ENCODE measurements at places on chromosomes 7 and 10.
A peak's percentile ranks its signal among the peaks of the same experiment; 100 is the strongest.

- DNase-seq, result peak; percentile 18
Observed at GRCh38 chr10:122374859-122375678, 561 bp downstream of the PLEKHA1 start.

DNA sequence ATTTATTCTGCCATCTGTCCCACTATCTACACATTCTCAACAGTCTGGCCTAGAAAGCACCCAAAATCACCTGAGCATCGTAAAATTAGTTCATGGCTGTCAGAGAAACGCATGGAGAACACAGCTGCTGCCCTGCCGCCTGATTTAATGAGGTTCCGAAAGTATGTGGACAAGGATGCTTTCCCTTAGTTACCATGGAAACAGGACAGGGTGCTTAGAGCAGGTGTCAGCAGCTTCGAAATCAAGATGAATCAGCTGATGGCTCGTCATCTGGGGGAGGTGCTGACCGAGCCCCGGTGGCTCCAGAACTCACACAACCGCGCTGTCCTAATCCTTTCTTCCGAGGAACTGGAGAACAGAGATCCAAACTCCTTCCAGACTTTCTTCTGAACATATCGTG is 151.5 kb downstream of the TEX36 start:
- DNase-seq, result no peak

- DNase-seq, result no peak
Observed at GRCh38 chr7:41788556-41788955, 85.7 kb upstream of the INHBA start.

DNA sequence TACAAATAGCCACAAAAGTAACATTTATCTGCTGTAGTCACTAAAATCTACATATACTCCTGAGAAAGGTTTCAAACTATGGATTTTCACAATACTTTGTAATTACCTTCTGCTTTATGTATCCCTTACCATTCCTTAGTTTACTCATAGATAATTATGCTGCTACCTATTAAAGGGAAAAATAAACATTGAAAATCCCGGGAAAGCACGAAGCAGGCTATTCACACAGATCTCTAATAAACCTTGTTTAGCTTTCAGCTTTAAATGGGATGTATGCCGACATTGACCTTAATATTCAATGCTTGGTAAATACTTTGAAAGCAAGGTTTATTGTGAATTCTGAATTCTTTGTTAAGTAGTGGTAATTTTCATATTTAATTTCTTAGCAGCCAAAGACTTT is 58.5 kb upstream of the SMIM30 start:
- DNase-seq, result no peak

DNA sequence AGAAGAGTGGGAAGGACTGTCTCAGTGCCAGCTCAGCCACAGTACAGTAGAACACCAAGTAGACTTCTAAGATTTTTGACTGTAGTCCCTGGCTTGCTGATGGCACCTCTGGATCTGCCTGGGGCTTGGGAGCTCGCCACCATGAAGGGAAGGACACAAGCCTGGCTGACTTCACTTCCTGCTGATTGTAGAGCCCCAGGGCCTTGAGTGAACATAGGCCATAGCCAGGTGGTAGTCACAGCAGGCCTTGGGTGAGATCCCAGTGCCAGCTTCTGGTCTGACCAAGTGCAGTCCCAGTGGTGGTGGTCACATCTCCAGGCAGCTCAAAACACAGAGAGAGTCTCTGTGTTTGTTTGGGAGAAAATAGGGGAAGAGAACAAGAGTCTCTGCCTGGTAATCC is 57.6 kb upstream of the HBP1 start:
- no peak for DNase-seq

DNA sequence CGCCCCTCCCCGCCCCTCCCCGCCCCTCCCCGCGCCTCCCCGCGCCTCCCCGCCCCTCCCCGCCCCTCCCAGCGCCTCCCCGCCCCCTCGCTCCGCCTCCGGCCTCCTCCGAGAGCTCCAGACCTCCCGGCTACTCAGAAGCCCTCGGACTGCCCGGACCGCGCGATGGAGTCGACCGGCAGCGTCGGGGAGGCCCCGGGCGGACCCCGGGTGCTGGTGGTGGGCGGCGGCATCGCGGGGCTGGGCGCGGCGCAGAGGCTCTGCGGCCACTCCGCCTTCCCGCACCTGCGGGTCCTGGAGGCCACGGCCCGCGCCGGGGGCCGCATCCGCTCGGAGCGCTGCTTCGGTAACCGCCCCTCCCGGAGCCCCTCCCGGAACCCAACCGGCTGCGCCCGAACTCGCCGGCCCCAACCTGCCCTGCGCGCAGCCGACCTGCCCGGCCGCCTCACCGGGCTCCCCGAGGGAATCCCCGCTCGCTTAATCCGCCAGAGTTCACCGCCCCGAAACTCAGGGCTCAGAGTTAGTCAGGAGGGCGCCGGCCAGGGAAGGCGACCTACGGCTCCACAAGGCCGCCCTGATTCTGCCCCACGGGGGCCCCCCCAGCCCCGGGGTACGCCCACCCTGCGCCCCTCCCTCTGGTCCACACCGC is at the start of gene PAOX:
PAOX (plus strand) TSS at position 111 of the 649 bp plus-strand sequence; CDS start at position 166, 55 bp downstream.
- DNase-seq, result no peak

DNA sequence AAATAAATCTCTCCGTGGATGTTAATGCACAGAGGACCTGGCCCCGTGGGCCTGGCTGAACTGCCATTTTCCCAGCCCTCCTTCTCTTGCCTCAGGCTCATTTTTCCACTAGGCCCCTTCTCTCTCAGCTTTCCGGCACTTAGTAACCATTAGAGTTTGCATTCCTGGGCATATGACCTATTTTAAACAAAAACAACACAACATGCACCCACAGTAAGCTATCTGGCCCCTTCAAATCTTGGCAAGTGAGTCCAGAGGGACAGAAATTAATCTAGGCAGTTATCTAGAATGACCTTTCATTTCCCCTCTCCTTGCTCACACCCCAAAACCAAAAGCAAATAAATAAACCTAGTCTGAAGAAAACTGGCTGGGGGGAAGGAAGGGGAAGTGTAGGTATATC is 11.7 kb downstream of the FBXW4 start:
- no peak for DNase-seq

GRCh38 chr7:159201722-159202330 is 57.2 kb upstream of the VIPR2 start:
- no peak for DNase-seq

- DNase-seq, result no peak
Observed at GRCh38 chr10:102527546-102527945, 23.8 kb downstream of the SUFU start.

- no peak for DNase-seq
Observed at GRCh38 chr7:150323682-150324372, 482 bp upstream of the ACTR3C start.

DNA sequence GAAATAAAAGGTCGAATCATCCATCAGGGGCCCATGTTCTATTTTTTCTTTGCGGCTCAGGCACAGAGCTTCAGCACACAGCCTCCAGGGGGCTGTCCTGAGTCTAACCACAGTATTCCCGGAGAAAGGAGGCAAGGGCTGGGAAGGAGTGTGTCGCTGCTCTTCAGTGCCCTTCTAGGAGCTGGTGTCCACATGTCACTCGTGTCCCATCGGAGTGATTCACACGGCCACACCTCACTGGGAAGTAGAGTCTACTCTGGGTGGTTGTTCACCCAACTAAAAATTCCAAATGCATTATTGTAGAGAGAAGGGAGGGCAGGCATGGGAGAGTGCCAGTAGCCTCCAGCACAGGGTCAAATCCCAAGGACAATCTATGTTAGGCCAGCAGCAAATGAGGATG is 114.8 kb upstream of the LANCL2 start:
- DNase-seq, result no peak

- DNase-seq, result peak; percentile 32
Observed at GRCh38 chr10:70742537-70743429, 42.4 kb downstream of the TBATA start.

All from GM04504 (cell line).